ENCODE measurements at places on chromosomes 13 and 19.

DNA sequence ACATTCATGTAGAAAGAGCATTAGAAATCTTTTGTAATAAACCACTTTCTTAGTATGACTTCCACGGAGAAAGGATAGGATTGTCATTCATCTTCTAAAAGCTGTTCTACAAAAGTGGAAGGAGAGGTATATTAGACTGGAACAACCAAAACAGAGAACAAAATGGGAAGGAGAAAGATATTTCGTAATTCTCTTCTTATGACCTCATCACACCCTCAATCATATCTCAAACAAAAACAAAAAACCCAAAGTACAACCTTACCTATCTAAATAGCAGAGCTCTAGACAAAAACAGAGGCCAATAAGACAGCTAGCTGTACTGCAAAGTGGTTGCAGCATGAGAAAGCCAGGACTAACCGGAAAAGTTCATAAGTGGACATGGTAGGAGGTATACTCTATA is 46.3 kb downstream of the DACH1 start:
- no peak for DNase-seq

DNA sequence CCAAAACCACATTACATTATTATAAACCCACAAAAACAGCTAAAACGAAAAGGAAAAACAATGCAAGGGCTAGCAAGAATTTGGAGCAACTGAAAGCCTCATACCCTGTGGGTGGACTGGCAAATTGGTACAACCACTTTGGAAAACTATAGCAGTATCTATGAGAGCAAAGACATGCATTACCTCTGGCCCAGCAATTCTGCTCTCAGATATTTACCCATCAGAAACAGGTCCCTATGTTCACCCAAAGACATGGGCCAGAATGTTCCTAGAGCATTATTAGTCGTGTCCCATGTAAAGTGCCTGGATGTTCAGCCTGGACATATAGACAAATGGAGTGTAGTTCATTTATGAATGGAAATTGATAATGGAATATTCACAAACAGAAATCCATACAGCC is 27.9 kb downstream of the POP4 start:
- DNase-seq, result no peak

GRCh38 chr13:48401480-48401879 is 11.4 kb downstream of the LPAR6 start:
- DNase-seq, result peak; percentile 57

- DNase-seq, result no peak
These were observed 1491.9 kb downstream of the SLITRK5 start for GRCh38 chr13:89163096-89163495.

DNA sequence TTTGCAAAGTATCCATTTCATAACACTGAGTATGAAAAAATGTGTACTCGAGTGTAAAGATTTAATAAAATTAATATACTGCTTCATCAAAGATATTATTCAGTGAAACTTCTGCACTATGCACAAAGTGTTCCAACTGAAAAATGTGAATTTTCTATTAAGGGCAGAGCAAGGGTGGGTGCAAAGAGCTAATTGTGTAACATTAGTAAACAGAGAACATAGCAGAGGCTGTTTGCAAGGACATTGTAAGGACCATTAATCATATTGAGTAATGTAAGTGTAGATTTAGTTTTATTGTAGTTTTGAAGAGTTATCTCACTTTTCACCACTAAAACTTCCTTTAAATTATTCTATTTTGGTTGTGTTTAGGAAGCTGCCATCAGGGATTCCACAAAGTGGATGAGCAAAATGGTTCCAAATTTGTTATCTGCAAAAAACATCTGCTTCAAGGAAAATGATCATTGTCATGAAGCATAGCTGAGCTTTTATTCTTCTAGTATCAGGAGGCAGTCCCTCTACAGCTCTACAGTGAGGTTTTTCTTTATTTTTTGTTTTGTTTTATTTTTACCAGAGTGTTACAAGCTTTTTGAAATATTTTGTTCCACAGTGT is 1375.4 kb downstream of the SLITRK1 start:
- DNase-seq, result no peak

- DNase-seq, result no peak
These were observed 258.6 kb upstream of the DACH1 start for GRCh38 chr13:72125561-72125960.

GRCh38 chr13:40801255-40802217 is 12.1 kb downstream of the SLC25A15 start:
- DNase-seq, result no peak

GRCh38 chr19:54959840-54960239 is 6.3 kb upstream of the NLRP2 start:
- DNase-seq, result no peak

- no peak for DNase-seq
These were observed 18.1 kb downstream of the RNASEH2B start for GRCh38 chr13:50927701-50928100.

DNA sequence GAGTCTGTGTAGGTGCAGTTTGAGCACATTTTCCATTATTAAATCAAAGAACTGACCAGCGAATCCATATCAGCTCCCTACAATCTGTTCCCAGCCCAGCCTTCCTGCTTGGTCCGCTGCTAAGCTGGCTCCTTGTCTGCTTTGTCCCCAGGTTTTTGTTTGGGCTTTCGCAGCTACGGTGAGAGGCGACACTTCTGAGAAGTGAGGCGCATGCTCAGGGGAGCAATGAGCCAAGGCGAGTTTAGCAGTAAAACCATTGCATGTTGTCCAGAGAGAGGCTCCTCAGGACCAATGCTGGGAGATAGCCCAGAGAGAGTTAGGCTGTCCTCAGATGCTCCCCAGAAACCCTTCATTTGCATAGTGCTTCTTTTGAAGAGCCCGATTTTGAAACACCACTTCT is 162.0 kb downstream of the ITGBL1 start:
- no peak for DNase-seq
